NCI-H1930 (cell line): ENCODE measurements at places on chromosomes 13 and 19.

DNA sequence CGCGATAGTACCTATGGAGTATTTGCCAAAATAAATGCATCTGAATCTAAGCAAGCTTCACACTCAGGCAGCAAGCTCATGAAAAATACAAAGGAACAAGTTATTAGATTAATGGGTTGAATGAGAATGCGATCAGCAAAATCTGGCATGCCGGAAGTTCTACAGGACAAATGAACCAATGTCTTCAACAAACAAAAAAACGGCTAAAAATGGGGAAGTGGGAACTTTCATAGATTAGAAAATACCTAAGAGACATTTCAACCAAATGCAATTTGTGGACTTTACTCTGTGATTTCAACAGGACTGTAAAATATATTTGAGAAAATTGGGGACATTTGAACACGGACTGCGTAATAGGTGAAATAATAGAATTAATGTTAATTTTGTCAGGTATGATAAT is 22.4 kb upstream of the RNASEH2B start:
- DNase-seq = no peak

DNA sequence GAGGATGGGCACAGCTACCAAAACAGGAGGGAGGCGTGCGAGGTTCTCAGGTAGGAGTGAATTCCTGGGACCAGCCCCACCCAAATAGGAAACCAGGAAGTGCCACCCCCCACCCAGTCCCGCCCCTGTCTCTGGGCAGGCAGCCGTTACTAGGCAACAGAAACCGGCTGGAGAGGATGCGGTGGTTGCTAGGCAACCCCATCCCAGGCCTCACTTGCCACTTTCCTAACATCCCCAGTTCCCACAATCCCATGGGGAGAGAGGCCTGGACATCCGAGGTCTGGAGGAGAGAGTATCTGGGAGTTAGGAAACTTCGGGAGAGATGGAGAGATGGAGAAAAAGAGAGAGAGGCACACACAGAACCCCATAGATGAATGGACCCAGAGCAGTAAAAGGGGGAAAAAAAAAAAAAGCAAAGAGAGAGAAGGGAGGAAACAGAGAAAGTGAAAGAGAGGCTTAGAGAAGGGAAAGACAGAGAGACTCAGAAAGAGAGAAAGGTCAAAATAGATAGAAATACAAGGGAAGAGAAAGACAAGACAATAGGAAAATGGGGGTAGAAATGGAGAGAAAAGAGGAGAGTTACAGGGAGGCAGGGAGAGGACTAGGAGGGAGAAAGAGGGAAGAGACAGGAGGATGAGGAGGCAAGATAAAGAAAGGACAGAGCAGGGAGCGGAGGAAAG is 3.8 kb downstream of the GRIK5 start:
- peak; percentile 51 for DNase-seq

GRCh38 chr13:71661921-71662320 is 205.1 kb downstream of the DACH1 start:
- DNase-seq = no peak

- DNase-seq = no peak
These were observed 20.4 kb upstream of the DCLK1 start for GRCh38 chr13:36151591-36151990.

DNA sequence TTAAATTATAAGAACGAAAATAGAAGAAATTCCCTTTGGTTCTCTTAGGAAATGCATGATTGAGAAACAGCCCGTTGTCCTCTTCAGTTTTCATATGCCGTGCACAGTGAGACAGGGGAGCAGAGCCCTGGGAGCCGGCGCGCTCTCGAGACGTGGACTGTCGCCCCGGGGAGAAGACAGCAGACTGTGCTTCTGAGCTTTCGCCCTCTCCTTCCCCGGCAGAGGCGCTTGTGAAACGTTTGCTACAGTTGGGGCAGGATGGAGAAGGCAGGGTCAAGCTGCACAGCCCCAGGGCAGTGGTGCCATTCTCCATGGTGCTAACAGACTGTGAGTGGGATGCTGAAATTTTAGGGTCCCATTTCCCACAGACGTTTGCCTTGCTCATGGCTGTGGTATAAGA is 192.2 kb upstream of the KL start:
- DNase-seq = no peak

DNA sequence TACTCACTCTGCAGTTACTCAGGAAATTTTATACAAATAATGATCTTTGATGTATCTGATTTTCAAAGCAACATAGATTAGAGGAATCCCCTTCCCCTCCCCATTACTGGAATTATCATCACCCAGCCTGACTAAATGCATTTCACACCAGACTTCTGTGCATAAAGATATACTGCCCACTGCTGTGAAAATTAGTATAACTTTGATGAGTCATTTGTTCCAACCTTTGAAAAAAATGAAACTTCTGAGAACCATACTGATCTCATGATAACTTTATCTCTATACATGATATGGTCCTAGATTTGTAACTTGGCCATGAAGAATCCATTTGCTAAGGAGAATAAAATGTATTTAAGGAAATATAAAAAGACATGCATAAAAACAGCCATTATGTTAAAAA is 63.9 kb downstream of the GPC6 start:
- no peak for DNase-seq

DNA sequence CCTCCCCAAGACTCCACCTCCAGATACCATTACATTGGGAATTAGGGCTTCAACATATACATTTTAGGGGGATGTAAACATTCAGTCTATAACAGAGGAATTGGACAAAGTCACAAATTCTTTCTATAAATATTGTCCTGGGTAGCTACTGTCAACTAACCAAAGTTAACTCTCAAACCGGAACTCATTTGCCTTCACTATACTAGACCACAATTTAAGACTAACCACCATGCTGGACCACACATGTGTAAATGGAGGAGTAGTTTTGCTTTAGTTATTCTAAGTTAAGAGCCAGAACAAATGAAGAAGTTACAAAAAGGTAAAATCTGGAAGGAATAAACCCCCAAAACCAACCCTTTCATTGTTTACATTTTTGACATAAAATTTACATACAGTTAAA is 222.8 kb downstream of the NDFIP2 start:
- DNase-seq = no peak

- DNase-seq = no peak
These were observed 877.2 kb upstream of the PCDH20 start for GRCh38 chr13:62292714-62293480.

DNA sequence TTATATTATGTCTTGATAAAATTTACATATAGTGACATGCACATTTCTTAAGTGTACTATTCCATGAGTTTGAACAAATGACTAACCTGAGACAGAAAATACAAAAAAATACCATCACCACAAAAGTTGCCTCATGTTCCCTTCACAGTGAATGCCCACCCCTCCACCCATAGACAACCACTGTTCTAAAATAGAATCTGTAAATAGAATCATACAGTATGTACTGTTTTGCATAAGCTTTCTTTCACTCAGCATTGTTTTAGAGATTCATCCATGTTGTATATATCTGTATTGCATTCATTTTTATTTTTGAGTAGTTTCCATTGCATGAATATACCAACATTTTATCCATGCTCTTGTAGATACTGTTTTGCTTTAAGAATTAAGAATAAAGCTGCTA is 23.3 kb upstream of the RBM26 start:
- DNase-seq = no peak

DNA sequence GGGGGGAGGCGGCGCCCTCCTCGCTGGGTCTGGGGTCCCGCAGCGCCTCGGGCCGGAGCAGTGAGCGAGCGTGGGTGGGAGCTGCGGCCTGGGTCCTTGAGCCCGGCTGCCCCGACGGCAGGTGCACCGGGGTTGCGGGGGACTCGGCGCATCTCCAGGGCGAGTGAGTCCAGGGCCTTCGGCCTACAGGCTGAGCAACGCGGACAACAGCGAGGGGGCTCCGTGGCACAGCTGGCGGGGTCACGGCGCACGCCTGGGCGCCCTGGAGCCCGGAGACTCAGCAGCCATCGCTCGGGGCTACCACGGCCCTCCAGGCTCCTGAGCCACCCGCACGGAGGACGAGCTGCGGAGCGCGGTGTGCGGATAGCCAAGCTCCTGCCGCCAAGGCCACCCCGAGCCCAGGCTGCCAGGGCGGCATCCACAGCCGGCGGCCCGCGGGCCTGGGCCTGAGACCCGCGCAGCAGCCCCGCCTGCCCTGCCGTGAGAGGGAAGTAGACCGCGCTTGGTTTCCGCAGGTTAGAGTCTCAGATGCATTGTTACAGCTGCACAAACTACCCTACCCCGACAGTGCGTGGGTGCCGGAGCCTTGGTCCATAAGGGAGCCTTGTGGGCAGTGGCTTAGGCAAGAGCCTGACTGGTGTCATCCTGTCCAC is 253.9 kb upstream of the SGCG start:
- no peak for DNase-seq

- no peak for DNase-seq
These were observed 12.3 kb upstream of the GPR18 start for GRCh38 chr13:99270518-99270917.

- no peak for DNase-seq
These were observed 47.5 kb downstream of the C13orf46 start for GRCh38 chr13:113926301-113926761.

DNA sequence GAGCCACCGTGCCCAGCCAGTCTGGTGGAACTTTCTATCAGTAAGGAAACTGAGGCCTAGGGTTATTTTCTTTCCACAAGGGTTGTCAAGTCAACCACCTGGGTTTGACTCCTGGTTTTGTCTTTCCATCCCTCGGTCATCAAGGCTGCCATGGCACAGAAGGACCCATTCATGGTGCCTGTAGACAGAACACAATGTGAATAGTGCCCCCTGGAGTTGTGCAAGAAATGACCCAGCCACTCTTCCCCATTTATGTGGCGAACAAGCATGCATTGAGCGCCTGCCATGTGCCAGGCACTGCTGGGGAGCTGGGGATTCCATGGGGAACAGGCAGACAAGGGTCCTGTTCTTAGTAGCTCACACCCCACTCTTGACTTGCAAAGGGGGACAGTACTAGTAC is 4.1 kb downstream of the SMARCA4 start:
- DNase-seq = no peak

DNA sequence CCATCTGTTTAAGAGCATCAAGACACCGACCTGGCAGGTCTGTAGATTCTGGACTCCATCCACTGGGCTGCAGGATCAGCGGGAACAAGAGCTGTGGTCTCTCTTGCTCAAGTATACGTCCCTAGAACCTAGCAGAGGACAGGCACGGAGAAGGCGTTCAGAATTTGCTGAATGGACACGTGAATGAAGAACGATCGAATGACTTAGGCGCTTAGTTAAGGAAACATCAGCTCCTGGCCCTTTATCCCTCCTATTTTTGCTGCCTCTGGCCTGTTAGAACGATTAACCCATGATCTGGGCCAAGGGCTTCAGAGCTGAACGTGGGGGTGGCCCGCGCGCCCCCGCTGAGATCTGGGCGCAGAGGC is 953 bp downstream of the DZIP1 start:
- no peak for DNase-seq

DNA sequence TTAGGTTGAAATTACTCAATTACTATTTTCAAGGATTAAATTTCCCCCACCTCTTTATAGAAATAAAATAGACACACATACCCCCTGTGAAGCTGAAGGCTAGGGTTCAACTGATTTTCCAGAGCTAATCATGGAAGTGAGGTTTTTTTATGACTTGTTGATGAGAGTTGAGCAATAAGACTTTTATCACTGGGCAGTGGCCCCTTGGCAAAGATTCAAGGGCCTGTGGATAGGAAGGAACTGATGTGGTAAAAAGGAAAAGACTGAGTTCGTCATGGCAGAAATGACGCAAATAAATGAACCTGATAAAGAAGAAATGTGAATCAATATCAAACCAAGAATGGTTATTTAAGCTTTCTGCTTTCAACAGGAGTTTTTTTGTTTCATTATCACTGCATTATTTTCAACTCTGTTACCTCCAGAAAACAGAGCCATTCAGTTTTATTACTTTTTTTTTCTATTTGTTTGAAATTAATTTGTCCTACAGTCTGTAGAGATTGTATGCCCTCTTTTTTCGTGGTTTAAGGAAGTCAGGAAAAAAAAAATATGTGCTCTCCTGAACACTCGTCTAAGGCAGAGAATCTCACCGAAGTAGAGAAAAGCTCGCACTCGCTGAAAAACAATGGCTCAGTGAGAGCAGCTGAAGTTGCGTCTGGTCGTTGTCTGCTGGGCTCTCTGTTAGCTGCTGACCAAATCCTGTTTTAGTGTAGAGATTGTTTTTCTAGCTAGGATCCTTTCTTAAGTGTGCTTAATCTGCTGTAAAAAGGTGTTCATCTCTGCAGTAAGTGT is 38.9 kb downstream of the STOML3 start:
- DNase-seq = no peak

GRCh38 chr19:12984683-12985048 is 10.6 kb upstream of the NFIX start:
- no peak for DNase-seq

DNA sequence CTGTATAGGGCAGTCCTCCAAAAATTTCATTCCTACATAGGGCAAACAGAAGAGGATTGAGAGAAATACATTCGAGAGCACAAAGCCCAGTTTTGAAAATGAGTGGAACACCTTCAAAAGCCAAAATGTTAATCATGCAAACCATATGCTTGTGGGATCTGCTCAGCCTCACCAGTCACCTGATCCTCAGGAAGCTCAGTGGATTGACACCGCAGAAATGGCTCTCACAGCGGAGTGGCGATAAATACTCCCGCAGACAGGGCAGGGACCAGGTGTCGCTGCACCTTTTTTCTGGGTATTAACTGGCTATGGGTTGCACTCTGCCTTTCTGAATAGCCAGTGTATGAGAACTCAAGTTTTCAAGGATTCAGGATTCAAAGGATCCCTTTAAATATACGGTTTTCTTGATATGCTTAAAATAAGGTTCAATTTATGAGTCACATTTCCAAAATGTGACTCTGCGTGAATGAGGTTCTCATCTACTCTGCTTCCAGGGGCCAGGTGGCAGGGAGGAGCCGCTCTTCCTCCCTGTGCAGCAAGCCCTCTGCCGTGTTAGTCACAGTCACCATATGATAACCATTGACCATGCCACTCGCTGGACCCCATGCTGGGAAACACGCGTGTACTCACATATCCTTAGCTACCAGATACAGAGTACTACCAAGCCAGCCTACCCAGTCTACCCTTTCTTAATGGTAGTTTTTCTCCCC is 18.3 kb upstream of the DHRS12 start:
- DNase-seq = no peak

- DNase-seq = no peak
These were observed 158.1 kb downstream of the ZNF486 start for GRCh38 chr19:20325151-20325550.

DNA sequence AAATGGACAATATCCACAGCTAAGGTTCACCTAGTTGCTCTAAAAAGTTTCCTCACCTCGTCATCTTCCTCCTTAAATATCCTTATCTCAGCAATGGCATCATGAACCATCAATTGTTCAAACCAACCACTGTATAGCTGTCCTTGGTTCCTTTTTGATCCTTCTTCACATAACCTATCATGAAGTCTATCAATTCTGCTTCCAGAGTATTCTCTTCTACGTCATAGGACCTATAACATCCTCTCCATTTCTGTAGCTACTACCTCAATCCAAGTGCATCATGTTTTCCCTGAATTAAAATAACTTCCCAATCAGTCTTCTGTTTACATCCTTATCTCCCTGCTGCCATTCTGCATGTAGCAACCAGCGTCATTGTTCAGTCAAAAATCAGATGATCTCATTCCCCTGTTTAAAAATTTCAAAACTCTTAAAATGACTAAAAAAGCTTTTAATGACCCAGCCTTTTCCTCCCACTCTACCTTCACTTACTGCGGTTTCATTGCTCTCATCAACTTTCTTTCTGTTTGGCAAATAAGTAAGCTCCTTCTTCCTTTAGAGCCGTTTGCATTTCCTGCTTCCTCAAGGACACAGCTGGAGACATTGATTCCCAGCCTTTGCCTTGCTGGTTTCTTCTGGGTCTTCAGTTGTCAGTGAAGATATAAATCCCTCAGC is 223.9 kb upstream of the MIR17HG start:
- no peak for DNase-seq

- DNase-seq = no peak
These were observed 6.0 kb downstream of the FAM187B start for GRCh38 chr19:35222373-35223015.
